A673 (cell line): ENCODE measurements at places on chromosomes 11 and 22. TPM values are rescaled to one million over a fixed set of nuclear protein-coding genes. Genes with fewer than 3 reads are reported as not detected.
A peak's percentile ranks its signal among the peaks of the same experiment; 100 is the strongest.

DNA sequence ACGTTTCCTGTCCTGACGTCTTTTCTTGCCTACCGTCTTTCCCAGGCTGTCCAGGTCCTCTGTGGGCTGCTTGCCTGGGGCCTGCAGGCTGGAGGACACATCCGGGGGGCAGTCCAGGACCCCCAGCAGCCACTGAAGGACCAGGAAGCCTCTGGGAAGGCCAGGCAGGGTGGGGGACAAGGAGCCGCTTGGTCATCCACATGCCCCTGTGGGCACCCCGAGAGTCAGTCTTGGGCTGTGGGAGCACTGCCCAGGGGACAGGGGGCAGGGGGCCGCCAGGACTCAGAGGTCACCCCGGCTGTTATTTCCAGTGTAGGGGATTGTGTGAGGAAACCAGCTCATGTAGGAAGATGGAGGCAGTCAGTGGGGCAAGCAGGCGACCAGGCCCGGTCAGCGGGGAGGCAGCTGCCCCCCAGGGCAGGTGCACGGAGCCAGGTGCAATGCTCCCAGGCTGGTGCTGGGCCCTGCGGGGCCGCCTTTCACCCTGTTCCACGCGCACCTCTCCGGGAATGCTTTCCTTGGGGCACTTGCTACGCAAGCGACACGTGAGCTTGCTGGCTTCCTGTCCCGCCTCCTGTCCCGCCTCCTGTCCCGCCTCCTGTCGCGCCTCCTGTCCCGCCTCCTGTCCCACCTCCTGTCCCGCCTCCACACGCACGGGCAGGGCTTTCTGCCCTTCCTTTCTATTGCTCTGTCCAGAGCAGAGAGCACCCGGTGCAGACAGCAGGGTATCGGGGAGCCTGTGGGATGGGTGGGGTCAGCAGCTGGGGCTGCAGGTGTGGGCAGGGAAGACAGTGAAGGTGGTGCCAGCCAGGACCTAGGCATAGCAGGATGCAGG lies 39.5 kb downstream of the MUC5B start:
- DNase-seq, result peak; percentile 88

GRCh38 chr11:36153551-36153950 lies 135.7 kb downstream of the COMMD9 start:
- DNase-seq, result peak; percentile 48

DNA sequence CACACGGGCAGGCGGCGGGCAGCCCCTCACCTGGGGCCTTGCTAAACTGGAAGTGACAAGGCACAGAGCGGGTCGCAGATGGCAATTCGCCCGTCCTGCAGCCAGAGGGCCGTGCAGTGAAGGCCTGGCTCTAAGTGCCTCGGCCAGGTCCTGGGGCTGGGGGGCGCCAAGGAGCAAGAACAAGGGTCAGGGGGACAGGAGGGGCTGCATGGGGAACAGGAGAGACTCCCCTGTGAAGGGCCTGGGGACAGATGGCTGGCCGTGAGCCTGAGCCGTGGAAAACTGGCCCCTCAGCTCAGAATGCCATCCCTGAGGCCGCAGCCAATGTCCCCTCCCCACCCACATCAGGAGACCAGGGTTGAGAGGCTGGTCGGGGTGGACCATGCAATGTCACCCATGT lies 60.0 kb downstream of the RTL6 start:
- no peak for DNase-seq

- DNase-seq, result no peak
Observed at GRCh38 chr22:39150848-39151215, 1.6 kb downstream of the CBX7 start.

OLFML1 gene
- total RNA-seq, result not detected in 2 replicates

DNA sequence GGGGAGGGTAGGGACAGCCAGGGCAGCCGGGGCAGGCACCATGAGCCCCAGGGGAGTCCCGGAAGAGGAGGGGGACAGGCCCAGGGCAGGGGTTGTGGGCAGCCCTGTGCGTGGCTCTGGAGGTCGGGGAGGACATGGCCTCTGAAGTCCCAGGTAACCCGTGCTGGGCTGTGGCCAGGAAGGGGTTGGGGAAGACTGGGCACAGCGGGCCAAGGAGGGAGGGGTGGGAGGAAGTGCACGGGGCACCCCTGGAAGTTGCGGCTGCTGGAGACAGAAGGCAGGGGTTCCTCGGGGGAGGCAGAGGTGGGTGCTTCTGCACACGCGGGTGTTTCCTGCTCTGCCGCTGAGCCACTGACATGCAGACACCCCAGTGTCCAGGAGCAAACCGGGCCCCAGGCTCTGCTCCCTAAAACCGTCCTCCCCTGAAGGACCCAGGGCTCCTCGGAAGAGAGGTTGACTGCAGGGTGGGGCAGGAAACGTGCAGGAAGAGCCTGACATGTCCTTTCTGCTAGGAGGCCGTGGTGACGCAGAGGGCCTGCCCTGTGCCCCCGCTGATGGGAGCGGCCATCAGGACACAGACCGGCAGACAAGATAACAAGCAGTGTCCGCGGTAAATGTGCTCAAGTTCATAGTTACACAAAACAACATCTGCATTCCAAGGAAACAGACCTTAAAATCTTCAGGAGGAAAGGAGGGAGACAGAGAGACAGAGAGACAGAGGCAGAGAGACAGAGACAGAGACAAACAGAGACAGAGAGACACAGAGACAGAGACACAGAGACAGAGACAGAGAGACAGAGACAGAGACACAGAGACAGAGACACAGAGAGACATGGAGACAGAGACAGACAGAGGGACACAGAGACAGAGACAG lies 5.7 kb downstream of the TNNI2 start:
- no peak for DNase-seq

DNA sequence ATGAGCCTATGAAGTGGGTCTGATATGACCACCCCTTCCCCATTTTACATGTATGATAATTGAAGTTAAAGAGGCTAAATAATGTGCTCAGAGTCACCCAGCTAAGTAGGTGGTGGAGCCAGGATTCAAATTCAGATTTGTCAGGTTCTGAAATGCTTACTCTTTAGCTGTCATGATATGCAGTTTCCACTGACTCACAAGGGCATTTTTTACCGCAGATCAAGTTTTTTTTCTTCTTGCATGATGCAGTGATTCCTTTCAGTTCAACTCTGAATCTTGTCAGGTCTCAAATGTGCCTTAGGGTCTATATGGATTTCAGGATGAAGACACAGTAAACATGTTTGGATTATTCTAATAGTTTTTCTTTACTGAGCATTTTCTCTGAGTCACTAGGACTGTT lies 12.6 kb upstream of the TRIM44 start:
- DNase-seq, result no peak

DNA sequence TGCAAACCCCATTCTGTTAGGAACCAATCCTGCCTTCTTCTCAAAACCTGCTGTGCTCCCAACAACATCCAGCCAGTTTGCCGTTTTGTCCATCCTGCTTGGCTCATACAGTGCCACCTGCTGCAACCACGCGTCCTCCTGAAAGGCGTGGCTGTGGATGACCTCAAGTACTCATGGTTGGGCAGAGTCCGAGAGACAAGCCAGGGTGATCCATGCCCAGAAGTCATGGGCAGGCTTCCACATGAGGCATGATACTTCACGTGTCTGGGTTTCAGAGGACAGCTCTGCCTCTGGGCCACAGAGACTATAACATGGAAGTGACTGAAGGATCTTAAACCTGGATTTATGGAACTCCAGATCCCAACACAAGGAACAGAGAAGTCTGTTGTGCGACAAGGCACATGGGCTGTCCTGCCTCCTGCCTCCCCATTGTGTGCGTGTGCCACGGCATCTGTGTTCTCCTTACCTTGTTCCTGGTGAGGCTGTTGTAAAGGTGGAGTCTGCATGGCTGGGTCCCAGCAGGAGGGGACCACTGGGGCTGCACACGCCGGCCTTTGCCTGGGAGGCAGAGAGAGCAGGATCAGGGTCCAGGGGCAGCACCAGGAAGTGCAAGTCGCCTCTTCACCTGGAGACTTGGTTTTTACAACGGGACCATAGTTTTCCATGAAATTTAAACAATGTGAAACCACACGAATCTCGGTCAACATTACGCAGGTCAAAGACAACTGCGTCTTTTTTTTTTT lies 15.4 kb downstream of the CARS1 start:
- DNase-seq, result no peak

- DNase-seq, result no peak
Observed at GRCh38 chr11:47326198-47326597, 26.3 kb downstream of the MYBPC3 start.

- no peak for DNase-seq
Observed at GRCh38 chr11:129974237-129974636, 28.4 kb downstream of the PRDM10 start.

- no peak for DNase-seq
Observed at GRCh38 chr11:96203567-96204365, 139.2 kb downstream of the MAML2 start.

- DNase-seq, result peak; percentile 52
Observed at GRCh38 chr11:76512851-76513653, 68.2 kb downstream of the EMSY start.

CCDC116 gene
- total RNA-seq, result 1.3 and 2.3 TPM in 2 replicates

SHISAL1 gene
- 1.8 and 2.5 TPM in 2 replicates for total RNA-seq

- no peak for DNase-seq
Observed at GRCh38 chr11:128161994-128162393, 425.4 kb downstream of the ETS1 start.

- no peak for DNase-seq
Observed at GRCh38 chr11:117000014-117000737, 98.1 kb downstream of the SIK3 start.

SCGB1A1 gene
- total RNA-seq, result not detected in 2 replicates

GRCh38 chr11:95850137-95850536 lies 59.8 kb downstream of the CEP57 start:
- DNase-seq, result no peak

- DNase-seq, result peak; percentile 59
Observed at GRCh38 chr11:131906963-131907362, 536.5 kb downstream of the NTM start.

DNA sequence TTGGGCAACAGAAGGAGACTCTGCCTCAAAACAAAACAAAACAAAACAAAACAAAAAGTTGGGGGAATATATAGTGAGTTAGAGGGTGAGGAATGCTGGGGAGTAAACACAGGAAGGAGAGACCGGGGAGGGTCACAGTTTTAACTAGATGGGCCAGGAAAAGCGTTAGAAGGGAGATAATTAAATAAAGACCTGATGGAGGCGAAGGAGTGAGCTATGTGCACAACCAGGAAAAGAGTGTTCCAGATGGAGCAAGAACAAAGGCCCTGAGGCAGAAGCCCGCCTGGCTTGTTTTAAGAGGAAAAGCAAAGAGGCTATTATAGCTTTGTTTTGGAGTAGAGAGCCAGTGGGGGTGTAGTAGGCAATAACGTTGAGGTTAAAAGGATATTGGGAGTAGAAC lies 4.8 kb upstream of the PLA2G6 start:
- no peak for DNase-seq

- no peak for DNase-seq
Observed at GRCh38 chr11:19963697-19964387, 196.4 kb downstream of the DBX1 start.

C11orf52 gene
- total RNA-seq, result 1.4 and 1.5 TPM in 2 replicates

GRCh38 chr11:69003301-69003865 lies 9.7 kb downstream of the MRGPRF start:
- no peak for DNase-seq

FAM83F gene
- total RNA-seq, result not detected in 2 replicates

- DNase-seq, result peak; percentile 29
Observed at GRCh38 chr11:73271936-73272679, at the start of gene P2RY6. P2RY6 (plus strand) TSS chr11:73272338; CDS start chr11:73296519, 24,181 bp downstream.

ALDH3B1 gene
- not detected in 2 replicates for total RNA-seq

DNA sequence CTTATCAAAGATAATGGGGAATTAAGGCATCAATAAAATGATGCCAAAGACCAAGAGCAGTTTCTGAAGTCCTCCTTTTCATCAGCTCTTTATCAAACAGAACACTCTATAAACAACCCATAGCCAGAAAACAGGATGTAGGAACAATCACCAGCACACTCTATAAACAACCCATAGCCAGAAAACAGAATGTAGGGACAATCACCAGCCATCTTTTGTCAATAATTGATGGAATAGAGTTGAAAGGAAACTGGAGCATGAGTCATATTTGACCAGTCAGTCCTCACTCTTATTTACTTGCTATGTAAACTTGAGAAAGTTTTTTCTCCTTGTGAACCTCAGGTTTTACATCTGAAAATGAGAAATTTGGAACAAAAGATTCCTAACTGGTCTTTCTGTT lies 10.0 kb downstream of the MS4A2 start:
- no peak for DNase-seq

ADM gene
- 2.3 and 3.8 TPM in 2 replicates for total RNA-seq

GRCh38 chr11:30100495-30100894 lies 83.7 kb upstream of the KCNA4 start:
- no peak for DNase-seq

- no peak for DNase-seq
Observed at GRCh38 chr11:76744186-76745043, 38.7 kb upstream of the TSKU start.

DNA sequence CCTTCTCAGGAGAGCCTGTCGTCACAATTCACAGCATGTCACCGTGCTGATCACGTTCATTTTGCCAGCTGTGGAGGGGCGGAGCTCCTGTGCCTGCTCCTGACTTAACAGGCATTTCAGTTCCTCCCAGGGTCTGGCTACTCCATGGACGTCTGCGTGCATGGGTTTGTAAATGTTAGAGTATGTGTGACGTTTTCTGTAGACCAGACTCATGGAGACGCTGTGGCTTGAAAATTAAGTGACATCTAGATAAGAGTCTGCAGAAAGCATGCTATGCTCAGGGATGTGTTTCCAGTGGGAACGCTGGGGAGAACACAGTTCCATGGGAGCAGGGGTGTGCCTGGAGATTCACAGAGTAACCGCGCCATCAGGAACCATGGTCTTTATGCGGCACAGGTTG lies 804.0 kb downstream of the TBC1D22A start:
- no peak for DNase-seq

FXYD2 gene
- not detected in 2 replicates for total RNA-seq

- DNase-seq, result no peak
Observed at GRCh38 chr22:47605886-47606285, 843.4 kb downstream of the TBC1D22A start.

KIRREL3 gene
- total RNA-seq, result not detected in 2 replicates

- no peak for DNase-seq
Observed at GRCh38 chr11:115244758-115245157, 259.5 kb downstream of the CADM1 start.

GRCh38 chr22:46723882-46724281 lies 14.2 kb downstream of the CERK start:
- DNase-seq, result no peak

DNA sequence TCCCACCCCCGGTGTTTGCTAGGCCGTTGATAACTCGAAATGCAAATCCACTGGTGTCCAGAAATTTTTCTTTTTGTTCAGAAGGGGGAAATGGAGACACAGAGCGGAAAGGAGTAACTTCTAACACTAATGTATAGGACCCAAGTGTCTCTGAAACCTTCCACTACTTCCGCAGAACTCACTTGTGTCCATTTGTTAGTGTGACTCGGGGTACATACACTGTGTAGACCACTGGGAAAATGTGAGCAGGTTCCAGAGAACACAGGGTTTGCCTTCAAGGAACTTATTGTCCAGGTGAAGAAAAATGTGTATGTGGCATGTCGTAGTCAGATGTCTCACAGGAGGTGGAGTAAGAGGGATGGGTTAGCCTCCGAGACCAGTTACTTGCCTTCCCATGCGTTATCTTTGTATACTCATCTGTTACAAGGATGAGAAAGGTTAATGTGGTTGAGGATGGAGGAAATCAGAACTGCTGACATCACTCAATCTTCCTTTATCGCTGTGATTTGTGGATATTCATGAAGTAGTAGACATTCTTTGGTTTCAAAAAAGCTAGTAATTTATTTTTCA lies 857 bp downstream of the ARCN1 start:
- DNase-seq, result peak; percentile 37

GRCh38 chr11:13062115-13062514 lies 53.0 kb downstream of the RASSF10 start:
- DNase-seq, result no peak

ALDH3B2 gene
- not detected in 2 replicates for total RNA-seq
